ENCODE measurements at places on chromosomes 2 and 18.
A peak's percentile ranks its signal among the peaks of the same experiment; 100 is the strongest.

DNA sequence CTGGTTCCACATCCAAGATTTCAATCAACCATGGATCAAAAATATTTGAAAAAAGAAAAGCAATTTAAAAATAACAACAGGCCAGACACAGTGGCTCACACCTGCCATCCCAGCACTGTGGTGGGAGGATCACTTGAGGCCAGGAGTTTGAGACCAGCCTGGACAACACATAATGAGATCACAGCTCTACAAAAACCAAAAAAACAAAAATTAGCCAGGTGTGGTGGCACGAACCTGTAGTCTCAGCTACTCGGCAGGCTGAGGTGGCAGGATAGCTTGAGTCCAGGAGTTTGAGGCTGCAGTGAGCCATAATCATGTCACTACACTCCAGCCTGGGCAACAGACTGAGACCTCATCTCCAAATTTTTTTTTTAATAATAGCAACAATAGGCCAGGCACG is 13.4 kb upstream of the SPATA3 start:
- H3K27ac ChIP-seq = peak overlapping the region; percentile 60
- H3K4me1 ChIP-seq = peaks cover 85% of the 10 kb centered on the region
- H3K36me3 ChIP-seq = peaks cover 2% of the 10 kb centered on the region
- DNase-seq = no peak

GRCh38 chr2:219530048-219530963 is 13.3 kb downstream of the CHPF start:
- H3K4me1 ChIP-seq = no peaks in the 10 kb centered on the region
- H3K4me3 ChIP-seq = no peak overlapping the region
- no peak overlapping the region for H3K27ac ChIP-seq
- DNase-seq = peak; percentile 89
- peaks cover 59% of the 10 kb centered on the region for H3K27me3 ChIP-seq

DNA sequence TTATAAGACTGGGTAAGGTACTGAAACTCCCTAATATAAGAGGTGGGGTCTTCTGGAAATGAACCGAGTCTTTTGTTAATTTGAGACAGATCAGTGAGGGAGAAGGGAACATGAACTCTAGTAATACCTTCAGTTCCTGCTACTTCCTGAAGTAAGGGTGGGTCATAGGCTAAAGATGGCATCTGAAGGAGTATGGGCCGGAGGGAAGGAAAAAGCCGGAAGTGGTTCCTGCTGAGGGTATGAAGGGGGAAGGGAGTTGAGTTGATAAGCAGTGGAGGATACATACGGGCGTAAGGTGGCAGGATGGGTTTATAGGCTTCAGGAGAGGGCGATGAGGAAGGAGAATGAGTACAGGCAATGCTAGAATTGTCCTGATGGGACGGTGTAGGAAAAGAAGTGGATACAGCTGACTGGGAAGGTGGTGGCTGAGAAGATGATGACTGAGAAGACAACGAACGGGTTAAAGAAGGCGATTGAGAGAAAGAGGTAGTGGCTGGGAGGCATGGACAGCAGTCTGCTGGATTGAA is 58.2 kb downstream of the KYNU start:
- H3K4me3 ChIP-seq = no peak overlapping the region
- no peaks in the 10 kb centered on the region for H3K27me3 ChIP-seq
- no peak overlapping the region for H3K27ac ChIP-seq
- no peaks in the 10 kb centered on the region for H3K36me3 ChIP-seq
- DNase-seq = no peak

- H3K36me3 ChIP-seq = peaks cover 1% of the 10 kb centered on the region
- peak overlapping the region; percentile 46 for H3K4me3 ChIP-seq
- H3K27ac ChIP-seq = peak overlapping the region; percentile 78
- DNase-seq = peak; percentile 53
These were observed 219.4 kb downstream of the LDLRAD4 start for GRCh38 chr18:13437796-13438506.

DNA sequence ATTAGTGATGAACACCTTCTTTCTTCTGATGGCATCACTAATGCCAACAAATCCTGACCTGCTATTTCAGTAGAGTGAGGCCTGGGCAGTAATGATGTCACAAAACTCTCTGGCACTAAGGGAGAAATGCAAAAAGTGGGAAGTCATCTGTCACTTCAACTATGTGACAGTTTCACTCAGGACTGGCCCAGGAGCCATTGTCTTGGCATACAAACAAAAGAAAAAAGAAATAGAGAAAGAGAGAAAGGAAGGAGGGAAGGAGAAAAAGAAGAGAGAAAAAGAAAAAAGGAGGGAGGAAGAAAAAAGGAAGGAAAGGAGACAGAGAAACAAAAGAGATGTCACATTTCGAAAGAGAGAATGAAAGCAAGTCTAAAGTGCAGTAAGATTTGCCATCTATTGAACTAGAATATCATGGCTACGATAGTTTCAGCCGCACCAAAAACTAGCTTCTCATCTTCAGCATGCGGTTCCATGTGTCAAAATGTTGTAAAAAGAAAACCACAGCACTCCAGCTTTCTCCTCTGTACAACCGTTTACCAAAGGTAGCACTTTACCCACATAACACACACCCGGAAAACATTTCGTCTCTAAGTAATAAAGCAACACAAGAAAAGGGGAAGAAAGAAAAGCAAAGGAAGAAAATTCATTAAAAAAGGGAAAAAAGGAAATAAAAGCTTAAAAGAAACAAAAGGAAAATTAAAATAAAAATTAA is 50.1 kb downstream of the CD226 start:
- H3K27me3 ChIP-seq = no peaks in the 10 kb centered on the region
- peaks cover 58% of the 10 kb centered on the region for H3K36me3 ChIP-seq
- H3K4me1 ChIP-seq = peaks cover 70% of the 10 kb centered on the region
- no peak for DNase-seq

DNA sequence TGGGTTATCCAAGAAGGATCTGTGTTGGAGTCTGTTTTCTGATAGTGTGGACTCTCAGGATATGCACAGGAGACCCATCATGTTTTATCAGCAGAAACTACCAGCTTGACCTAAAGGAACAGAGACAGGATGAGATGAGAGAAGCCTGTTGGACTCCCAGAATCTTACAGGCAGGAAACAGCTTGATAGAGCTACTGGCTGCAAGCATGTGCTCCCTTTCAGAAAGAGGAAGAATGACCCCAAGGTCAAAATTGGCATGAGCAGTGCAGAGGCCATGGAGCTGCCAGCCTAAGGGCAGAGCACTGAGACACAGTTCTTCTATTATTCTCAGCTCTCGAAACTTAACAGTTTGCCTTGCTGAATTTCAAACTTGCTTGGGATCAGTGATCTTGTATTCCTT is 135.2 kb upstream of the NFATC1 start:
- H3K27ac ChIP-seq = no peak overlapping the region
- no peaks in the 10 kb centered on the region for H3K27me3 ChIP-seq
- H3K36me3 ChIP-seq = peaks cover 30% of the 10 kb centered on the region
- DNase-seq = no peak

DNA sequence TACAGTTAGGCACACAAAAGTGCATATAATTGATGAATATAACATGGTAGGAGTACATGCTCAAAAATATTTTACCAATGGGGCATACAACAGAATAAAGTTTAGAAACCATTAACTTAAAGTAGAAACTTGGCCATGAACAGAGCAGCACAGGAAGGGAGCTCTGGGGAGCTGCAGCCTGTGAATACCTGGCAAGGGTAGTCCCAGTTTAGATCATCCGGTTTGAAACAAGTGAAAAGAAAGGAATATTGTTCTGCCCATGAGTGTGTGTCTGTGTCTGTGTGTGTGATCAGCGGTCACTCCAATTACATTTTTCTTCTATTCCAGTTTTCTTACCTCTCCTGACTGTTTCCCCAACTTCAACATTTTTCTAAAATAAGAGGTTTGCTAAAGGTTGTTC is 233.0 kb downstream of the ALK start:
- DNase-seq = no peak
- H3K27me3 ChIP-seq = peaks cover 9% of the 10 kb centered on the region
- H3K27ac ChIP-seq = no peak overlapping the region
- H3K4me1 ChIP-seq = no peaks in the 10 kb centered on the region
- no peak overlapping the region for H3K4me3 ChIP-seq

DNA sequence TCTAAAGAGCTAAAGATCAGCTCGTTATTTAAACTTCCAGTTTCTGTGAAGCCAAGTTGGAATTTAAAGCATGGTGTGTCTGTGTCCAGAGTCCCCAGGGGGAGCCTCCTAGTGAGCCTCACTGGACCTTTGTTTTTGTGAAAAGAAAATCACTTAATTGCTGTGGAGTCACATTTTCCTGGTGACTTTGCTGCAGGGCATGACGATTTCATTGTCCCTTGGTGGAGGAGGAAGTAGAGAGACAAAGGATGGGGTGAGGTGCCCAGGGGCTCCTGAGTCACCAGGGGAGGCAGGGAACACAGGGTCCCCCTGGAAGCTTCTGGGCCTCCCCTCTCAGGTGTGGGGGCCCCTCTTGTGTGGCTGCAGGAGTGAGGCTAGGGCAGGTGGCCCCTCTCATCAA is 19.7 kb downstream of the ATP6V1C2 start:
- DNase-seq = no peak
- no peak overlapping the region for H3K27ac ChIP-seq
- H3K4me3 ChIP-seq = no peak overlapping the region
- peaks cover 9% of the 10 kb centered on the region for H3K4me1 ChIP-seq
- no peaks in the 10 kb centered on the region for H3K27me3 ChIP-seq

Measured in activated naive CD8-positive, alpha-beta T cell treated with anti-CD3 and anti-CD28 coated beads, Interleukin-2, amount 50 U/mL, for 24 hours (primary cell).